ENCODE measurements at places on chromosomes 2 and 18. TPM values are rescaled to one million over a fixed set of nuclear protein-coding genes. Genes with fewer than 3 reads are reported as not detected.

- peaks cover 4% of the 10 kb centered on the region for H3K27me3 ChIP-seq
- DNase-seq, result no peak
- no peaks in the 10 kb centered on the region for H3K4me1 ChIP-seq
- H3K36me3 ChIP-seq, result no peaks in the 10 kb centered on the region
Measured at GRCh38 chr2:182891611-182892010, 25.2 kb upstream of the FRZB start.

DNA sequence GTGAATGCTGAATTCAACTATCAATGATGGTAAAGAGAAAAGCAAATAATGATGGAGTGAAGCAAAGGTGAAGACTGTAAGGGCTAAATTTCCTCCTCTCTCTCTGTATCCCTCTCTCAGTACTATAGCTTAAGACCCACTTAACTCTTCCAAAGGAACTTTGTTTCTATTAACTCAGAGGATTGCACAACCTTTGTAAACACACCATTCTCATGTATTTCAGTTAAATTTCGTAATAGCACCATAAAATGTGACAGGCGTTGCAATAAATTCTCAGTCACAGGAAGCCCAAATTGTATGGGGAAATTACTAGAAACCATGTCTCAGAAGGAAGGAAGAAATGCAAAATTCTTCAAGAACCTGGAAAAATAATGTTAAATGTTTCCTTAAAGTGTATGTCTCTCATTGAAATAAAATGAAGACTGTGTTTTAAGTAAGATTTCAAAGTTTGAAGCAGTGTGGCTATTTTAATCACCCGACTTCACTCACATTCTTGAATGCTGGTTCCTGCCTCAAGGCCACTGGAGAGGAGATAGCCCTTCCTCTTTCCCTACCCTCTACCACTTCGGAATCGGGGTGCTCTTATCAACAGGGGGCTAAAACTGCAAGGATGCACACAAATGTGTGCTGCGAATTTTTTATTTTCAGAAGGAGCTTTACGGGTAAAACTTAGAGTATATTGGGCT is 112.1 kb downstream of the FTCDNL1 start:
- H3K4me1 ChIP-seq, result peaks cover 5% of the 10 kb centered on the region
- H3K27me3 ChIP-seq, result peaks cover 24% of the 10 kb centered on the region
- DNase-seq, result no peak
- H3K27ac ChIP-seq, result no peak overlapping the region
- H3K4me3 ChIP-seq, result no peak overlapping the region

DNA sequence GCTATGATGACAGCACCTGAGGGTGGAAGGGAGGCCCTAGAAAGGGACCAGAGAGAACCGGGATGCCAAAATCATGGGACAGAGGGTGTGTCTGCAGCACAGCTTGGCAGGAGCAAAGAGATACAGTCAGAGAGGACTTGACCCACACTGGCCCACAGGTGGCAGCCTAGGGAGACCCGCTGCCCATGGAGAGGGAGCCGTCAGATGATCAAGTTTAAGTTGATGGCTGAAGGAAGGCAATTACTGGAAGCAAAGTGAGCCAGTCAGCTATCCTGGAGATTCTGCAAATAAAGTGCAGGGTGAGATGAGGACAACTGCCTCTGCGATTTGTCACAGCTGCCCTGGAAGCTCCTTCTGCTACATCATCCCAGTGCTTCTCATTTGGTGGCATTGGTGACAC is 74.0 kb downstream of the CMPK2 start:
- no peaks in the 10 kb centered on the region for H3K4me1 ChIP-seq
- H3K27me3 ChIP-seq, result peaks cover 8% of the 10 kb centered on the region
- no peaks in the 10 kb centered on the region for H3K36me3 ChIP-seq
- no peak for DNase-seq
- H3K4me3 ChIP-seq, result no peak overlapping the region

Gene TTR
- not detected for total RNA-seq

GRCh38 chr18:48412339-48412929 is 3.3 kb upstream of the ZBTB7C start:
- H3K36me3 ChIP-seq, result no peaks in the 10 kb centered on the region
- peaks cover 71% of the 10 kb centered on the region for H3K27me3 ChIP-seq
- peaks cover 5% of the 10 kb centered on the region for H3K4me1 ChIP-seq

DNA sequence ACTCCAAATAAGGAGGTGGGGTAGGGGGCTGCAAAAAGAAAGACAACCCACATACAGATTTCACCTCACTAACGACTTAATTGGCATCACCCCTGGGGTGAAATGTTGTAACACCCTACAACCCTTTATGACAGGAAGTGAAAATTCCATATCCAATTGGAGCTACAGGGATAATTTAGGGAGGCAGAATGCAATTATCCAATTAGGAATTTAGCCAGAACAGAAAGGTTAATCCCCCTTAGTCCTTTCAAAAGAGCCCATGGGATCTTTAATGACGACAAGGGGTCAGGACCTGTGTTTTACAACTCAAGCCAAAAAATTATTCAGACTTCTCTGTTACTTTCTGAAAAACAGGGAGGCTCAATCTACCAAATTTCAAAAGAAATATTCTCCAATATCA is 1027.1 kb downstream of the TMEM182 start:
- no peaks in the 10 kb centered on the region for H3K27me3 ChIP-seq
- H3K4me1 ChIP-seq, result no peaks in the 10 kb centered on the region
- no peak overlapping the region for H3K27ac ChIP-seq
- no peaks in the 10 kb centered on the region for H3K36me3 ChIP-seq
- no peak overlapping the region for H3K4me3 ChIP-seq

GRCh38 chr2:119232666-119232993 is 9.0 kb downstream of the STEAP3 start:
- no peak for DNase-seq
- H3K27ac ChIP-seq, result no peak overlapping the region
- no peaks in the 10 kb centered on the region for H3K4me1 ChIP-seq

- no peak overlapping the region for H3K4me3 ChIP-seq
- no peaks in the 10 kb centered on the region for H3K36me3 ChIP-seq
- no peaks in the 10 kb centered on the region for H3K27me3 ChIP-seq
- H3K27ac ChIP-seq, result no peak overlapping the region
Measured at GRCh38 chr18:76174451-76174850, 320.6 kb downstream of the ZNF516 start.

Measured in activated T-helper 2 cell treated with anti-CD3 and anti-CD28 coated beads, Interferon-gamma antibody, Interleukin-2, Interleukin-4, amounts not matched to agents 10 μg/mL and 5 μg/mL and 100 μg/mL, durations not matched to agents 14 hours and 24 hours and 36 hours (primary cell).